ENCODE measurements at places on chromosomes 2 and 18.

DNA sequence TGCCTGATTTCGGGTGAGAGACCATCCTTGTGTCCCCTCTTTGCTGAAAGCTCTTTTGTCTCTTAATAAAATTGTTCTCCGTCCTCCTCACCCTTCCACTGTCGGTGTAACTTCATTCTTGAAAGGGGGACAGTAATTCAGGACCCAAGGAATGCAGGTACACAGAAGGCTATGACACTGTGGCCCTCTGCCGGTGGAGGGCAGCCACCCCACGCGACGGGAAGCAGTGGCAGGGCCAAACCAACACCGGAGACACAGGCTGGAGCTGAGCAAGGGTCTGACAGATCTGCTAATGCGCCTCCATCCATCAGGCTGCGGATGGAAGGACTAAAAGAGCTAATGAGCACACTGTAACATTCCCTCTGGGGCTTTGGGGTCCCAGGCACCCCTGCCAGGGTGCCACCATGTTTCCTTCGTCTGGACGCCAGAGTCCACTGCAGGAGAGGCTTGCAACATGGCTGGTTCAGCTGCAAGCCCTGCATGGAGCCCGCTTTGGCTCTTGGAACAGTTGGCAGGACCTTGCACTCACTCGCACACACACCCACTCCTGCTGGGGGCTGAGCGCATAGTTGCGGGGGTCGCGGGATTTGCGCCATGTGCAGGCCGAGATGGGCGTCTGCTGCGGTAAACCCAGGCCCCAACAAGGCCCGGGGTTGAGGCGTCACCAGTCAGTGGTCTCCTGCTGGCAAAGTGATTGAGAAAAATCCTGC is 544.1 kb upstream of the CDH7 start:
- no peak for DNase-seq

DNA sequence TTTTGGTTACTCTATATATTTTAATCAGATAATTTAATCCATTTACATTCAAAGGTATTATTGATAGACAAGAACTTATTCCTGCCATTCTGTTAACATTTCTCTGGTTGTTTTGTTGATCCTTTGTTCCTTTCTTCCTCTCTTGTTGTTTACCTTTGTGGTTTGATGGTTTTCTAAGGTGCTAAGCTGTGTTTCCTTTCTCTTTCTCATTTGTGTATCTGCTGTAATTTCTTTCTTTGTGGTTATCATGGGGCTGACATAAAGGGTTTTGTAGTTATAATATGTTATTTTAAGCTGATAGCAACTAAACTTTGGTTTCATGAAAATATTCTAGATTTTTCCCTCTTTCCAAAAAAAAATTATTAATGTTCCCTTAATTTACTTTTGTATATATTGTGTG is 179.2 kb downstream of the NDUFA10 start:
- no peak for DNase-seq

GRCh38 chr18:69787825-69788547 is 159.7 kb downstream of the CD226 start:
- no peak for DNase-seq

DNA sequence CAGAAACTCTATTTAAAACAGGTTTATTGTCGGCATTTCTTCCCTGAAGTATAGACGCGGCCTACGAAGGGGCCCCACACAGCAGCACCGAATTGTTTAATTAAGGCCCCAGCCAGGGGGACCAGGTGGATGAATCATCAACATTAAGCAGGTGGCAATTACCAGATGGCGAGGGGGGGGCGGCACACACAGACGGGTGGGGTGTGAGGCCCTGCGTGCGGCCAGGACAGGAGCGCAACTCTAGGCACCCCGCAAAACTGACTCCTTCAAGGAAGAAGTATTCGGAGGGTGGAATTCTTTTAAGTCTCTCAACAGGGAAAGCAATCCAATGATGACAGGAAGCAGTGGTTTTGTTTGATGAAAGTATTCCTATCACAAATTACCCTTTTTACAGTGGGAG is 830.4 kb downstream of the GALR1 start:
- DNase-seq: no peak

GRCh38 chr18:58761241-58761969 is 90.1 kb downstream of the MALT1 start:
- DNase-seq: no peak

GRCh38 chr18:9834551-9834950 is 51.2 kb upstream of the TXNDC2 start:
- DNase-seq: no peak

DNA sequence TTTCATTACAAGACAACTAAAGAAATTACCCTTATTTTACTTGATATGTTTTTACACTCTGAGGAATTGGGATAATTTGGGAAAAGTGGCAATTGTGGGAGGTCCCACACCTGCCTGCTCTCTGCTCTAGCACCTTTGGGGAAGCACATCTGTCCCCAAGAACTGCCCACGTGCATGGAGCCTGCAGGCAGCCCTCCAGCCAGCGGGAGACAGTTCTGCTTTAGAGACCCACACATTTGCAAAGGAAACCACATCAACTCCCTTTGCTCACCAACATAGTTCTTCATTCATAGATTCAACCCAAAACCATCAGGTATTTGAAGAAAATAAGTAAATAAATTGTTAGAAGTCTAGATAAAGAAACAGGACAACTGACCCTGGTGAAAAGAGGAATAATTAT is 239.9 kb upstream of the ID2 start:
- no peak for DNase-seq

GRCh38 chr2:204289066-204289465 is 256.2 kb upstream of the PARD3B start:
- DNase-seq: no peak

DNA sequence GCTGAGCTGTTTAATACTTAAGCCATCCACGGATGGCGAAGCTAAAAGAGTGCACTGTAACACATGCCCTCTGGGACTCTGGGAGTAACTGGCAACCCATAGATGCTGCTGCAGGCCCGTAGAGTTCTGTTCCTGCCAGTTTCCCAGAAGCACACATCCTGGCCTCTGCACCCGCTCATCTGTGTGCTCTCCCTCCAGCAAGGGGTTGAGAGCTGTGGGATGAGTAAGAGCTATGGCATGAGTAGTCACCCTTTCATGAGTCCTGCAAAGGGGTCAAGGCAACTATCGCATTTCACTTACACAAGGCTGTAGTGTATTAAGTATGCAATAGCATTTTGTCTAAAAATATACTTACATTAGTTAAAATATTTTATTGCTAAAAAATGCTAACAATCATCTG is 1341.8 kb upstream of the NXPH2 start:
- DNase-seq: no peak

DNA sequence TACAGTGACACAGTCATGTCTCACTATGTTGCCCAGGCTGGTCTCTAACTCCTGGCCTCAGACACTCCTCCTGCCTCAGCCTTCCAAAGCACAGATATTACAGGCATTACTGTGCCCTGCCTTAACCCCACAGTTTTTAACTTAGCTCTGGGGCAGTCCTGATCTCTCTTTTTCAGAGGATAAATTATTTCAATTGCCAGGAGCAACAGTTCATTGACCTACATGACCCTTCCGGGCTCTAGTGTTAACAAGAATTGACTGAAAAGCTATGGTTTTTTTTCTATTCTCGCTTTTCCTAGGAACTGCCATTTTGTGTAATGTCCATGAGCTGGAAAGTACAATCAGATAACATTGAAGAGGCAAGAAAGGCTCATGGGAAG is 92.8 kb downstream of the HNRNPLL start:
- DNase-seq: no peak

- DNase-seq: no peak
Observed at GRCh38 chr18:24731981-24732380, 271.5 kb downstream of the HRH4 start.

GRCh38 chr2:233707940-233708644 is 4.6 kb upstream of the UGT1A5 start:
- no peak for DNase-seq

- DNase-seq: no peak
Observed at GRCh38 chr2:10240161-10240681, 62.5 kb upstream of the HPCAL1 start.
